ENCODE measurements at places on chromosomes 12 and 14. TPM values are rescaled to one million over a fixed set of nuclear protein-coding genes. Genes with fewer than 3 reads are reported as not detected.

The GNPTAB gene
- 15.6 TPM for polyA plus RNA-seq

The FAM90A1 gene
- polyA plus RNA-seq, result 0.13 TPM

The TNS2 gene
- 84.5 TPM for polyA plus RNA-seq

The RNF34 gene
- 31.9 TPM for polyA plus RNA-seq

The C14orf132 gene
- 3.2 TPM for polyA plus RNA-seq

The AKAP3 gene
- polyA plus RNA-seq, result 0.18 TPM

The LRRC10 gene
- not detected for polyA plus RNA-seq

The RHEBL1 gene
- 2.2 TPM for polyA plus RNA-seq

The RNF212B gene
- polyA plus RNA-seq, result not detected
